T-helper 17 cell (primary cell): ENCODE measurements at places on chromosomes 5 and 9. TPM values are rescaled to one million over a fixed set of nuclear protein-coding genes. Genes with fewer than 3 reads are reported as not detected.

DNA sequence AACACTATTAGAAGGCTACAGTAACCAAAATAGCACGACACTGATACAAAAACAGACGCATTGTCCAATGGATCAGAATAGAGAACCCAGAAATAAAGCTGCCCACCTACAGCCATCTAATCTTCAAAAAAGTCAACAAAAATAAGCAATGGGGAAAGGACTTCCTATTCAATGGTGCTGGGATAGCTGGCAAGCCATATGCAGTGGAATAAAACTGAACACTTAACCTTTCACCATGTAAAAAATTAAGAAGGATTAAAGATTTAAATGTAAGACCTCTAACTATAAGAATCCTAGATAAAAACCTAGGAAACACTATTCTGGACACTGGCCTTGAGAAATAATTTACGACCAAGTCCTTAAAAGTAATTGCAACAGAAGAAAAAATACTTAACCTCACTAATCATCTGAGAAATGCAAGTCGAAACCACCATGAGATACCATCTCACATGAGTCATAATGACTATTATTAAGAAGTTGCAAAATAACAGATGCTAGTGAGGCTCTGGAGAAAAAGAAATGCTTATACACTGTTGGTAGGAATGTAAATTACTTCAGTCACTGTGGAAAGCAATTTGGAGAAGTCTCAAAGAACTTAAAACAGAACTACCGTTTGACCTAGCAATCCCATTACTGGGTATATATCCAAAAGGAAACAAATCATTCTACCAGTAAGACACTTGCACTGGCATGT lies 203.3 kb upstream of the CDH9 start:
- DNase-seq, result no peak

GRCh38 chr5:133106343-133106742 lies 54.5 kb downstream of the HSPA4 start:
- DNase-seq, result no peak

DNA sequence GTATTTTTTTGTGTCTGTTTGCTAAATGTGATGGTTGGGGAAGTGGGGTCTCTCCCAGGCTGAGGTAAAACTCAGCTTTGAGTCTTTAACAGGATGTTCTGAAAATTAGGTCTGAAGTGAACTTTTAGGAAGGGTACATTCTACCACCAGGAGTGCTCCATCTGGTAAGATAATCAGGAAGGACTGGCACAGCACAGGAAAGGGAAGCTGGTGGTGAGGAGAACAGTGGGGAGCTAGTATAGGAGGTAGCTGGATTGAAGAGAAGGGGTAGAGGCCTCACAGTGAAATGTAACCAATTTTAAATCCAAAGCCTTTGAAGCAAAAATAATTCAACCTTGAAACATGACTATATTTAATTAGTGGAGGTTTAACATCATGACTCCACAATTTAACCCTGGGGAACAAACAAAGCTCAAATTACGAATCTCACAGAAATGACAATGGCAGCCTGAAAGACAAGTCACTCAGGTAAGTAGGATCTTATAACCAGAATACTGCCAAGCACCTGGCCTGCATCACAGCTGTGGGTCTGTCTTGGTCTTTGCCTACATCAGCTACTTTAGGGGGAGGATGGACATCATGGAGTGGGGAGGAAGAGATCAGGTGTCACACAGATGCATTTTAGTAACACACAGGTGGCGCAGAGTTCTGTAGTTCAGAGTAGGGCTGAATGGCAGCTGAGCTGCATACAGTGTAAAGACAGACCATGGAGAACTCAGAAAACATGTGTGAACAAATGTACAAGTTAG lies 445.3 kb downstream of the DMRT2 start:
- no peak for DNase-seq

- no peak for DNase-seq
Measured at GRCh38 chr9:94638335-94639060, 820 bp downstream of the FBP1 start.

GRCh38 chr5:147520450-147520849 lies 10.6 kb upstream of the DPYSL3 start:
- no peak for DNase-seq

- DNase-seq, result no peak
Measured at GRCh38 chr5:668283-668995, 24.7 kb downstream of the TPPP start.

DNA sequence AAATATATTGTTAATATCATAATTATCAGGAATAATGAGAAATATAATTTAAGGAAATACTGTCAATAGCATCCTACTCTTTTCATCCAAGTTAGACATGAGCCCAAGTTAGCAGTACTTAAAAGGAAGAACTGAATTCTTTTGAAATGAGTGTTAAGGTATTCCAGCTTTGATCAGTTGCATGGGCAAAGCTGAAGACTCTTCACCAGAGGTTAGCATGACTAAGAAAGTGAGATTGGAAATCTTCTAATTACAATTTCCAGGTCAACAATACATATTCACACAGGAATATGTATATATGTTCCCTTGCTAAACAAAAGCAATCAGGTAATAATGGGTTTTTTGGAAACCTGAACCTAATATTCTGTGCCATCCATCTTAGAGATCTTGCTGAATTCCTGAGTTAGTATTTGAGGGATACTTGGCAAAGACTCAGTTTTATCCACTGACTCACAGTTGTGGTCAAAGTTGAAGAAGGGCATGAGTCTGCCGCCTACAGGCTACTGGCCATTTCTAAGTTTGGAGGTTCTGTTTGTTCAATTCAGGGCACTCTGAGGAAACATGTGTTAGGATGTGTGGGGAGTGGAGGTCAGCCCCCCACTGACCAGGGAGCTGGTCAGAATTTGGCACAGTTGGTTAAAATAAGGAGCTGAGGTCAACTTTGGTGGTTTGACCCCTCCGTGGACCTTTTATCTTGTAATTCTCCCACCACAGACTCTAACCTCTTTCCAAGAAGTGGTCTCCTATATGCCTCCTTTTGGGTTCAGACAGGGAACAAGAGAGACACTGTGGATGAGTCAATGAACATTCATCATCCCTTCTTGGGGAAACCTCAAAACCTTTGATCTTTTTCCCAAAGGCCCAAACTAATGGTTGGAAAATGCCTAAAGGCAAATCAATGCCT lies 118.3 kb downstream of the PIK3R1 start:
- no peak for DNase-seq

GRCh38 chr5:5104550-5104949 lies 35.6 kb upstream of the ADAMTS16 start:
- no peak for DNase-seq

- DNase-seq, result no peak
Measured at GRCh38 chr9:29297592-29297991, 1724.3 kb upstream of the C9orf72 start.

DNA sequence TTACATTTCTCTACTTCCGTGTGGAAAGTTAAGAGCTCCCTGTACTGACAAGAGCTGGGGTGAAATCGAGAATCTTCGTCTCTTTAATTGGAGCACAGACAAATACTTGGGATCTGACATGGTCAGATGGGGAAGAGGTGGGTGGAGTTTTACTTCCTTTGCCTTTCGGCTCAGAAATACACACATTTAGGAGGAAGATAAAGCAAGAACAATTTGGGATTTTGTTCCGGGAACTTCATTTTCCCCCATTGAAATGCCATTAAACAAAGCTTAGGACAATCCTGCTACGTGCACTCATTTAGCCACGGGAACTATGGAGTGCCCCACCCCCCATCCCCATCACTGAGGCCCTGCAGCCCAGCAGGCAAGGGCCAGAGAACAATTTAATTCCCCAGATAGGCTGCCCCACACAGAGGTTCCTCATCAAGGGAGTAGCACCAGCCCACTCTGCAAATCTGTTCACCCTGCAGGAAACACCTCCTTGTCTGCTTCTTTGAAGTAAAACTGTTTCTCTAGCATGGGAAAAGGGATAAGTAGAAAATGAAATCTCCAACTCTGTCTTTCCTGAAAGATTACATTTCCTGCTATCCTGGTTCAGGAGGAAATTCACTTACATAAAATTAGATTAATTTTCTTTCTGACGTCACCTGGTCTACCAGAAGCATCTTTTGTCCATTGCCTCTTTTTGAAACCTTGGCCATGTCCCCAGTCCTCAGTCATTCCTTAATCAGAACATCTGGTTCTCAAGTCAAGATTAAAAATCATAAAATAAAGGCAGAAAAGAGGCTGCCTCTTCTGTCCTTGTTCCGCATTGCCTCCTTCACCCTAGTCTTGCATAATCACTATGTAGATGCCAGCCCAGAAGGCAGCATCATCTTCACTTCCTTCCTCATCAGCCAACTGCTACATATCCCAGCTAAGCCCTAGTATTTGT lies 206.4 kb downstream of the ENC1 start:
- no peak for DNase-seq

GRCh38 chr5:3303777-3304176 lies 291.9 kb upstream of the IRX1 start:
- no peak for DNase-seq

F12 gene
- 1.1 TPM for total RNA-seq

PLCXD3 gene
- total RNA-seq, result not detected

PCDHGA4 gene
- 0.12 TPM for total RNA-seq

DPYSL3 gene
- not detected for total RNA-seq

SLC27A4 gene
- 8.3 TPM for total RNA-seq
